Mammary epithelial cell (primary cell): ENCODE measurements at places on chromosomes 5 and 9.
A peak's percentile ranks its signal among the peaks of the same experiment; 100 is the strongest.

- DNase-seq, result no peak
Measured at GRCh38 chr9:86281593-86282076, 703 bp downstream of the ISCA1 start.

DNA sequence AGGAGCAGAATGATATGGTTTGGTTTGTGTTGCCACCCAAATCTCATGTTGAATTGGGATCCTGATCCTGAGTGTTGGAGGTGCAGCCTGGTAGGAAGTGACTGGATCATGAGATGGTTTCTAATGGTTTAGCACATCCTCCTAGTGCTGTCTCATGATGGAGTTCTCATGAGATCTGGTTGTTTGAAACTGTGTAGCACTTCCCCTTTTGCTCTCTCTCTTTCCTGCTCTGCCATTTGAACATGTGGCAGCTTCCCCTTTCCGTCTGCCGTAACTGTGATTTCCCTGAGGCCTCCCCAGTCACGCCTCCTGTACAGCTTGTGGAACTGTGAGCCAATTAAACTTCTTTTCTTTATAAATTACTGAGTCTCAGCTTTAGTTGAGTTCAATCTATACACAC lies 756.8 kb upstream of the CDH6 start:
- DNase-seq, result no peak

DNA sequence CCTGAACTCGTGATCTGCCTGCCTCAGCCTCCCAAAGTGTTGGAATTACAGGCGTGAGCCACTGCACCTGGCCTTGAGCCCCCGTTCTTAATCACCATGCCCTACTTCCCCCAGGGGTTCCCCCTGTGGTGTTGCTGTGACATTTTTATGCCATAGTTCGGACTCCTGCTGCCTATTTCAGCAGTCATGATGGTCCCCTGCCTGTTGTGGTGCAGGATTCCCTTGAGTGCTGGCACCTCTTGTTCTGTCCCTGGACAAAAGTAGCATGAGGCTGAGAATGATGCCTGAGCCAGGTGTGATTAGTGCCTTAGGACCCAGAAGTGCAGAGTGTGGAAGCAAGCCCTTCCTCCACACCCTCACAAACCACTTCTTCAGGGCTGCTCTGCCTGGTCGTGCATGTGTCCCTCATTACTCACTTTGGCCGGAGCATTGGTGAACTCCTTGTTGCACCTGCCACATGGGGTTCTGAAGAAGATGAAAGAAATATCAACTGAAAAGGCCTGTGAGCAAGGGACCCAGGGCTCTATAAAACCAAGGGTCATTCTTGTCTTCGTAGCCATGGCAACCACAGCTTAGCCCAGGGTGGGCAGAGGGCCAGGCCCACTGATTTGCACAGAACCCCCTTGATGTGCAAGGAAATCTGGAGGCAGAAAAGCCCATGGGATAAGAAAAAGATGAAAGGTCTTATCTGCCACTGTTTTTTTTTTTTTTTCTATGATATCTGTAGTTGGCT lies 228.0 kb downstream of the NTRK2 start:
- no peak for DNase-seq

GRCh38 chr5:178781936-178782335 lies 51.5 kb upstream of the ZNF354A start:
- no peak for DNase-seq

- no peak for DNase-seq
Measured at GRCh38 chr9:25726871-25727410, 48.7 kb upstream of the TUSC1 start.

GRCh38 chr5:34571677-34572041 lies 84.5 kb upstream of the RAI14 start:
- peak; percentile 16 for DNase-seq

DNA sequence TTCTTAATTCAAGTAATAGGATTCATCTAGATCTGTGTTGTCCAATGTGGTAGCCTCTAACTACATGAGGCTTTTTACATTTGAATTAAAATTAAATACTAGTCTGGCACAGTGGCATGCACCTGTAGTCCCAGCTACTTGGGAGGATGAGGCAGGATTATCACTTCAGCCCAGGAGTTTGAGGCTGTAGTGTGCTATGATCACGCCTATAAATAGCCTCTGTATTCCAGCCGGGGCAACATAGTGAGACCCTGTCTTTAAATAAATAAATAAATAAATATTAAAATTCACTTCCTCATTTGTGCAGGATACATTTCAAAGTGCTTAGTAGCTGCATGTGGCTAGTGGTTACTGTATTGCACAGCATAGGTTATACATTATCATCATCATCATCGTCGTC lies 91.8 kb downstream of the UBE2R2 start:
- DNase-seq, result no peak

DNA sequence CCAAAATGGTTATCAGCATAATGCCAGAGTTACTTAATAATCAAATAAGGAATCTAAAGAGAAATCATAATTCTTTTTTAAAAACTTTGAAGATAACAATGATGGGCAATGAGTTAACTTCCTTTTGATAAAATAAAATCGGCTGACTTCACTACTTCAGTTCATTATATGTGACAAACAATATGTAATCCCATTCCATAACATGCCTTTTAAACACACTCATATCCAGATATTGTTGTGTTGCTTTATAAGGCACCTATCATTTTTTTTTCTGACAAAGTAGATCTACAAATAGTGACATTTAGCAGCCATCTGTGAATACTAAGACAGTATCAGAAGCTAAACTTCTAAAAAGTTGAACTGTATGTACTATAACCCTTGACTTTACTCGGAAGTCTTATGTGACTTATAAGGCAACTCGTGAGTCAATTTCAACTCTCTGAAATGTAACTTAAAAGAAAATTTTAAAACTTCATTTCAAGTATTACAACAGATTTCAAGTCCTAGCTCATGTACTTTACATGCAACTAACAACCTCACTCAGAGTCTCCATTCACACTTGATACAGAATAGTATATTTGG lies 7.5 kb downstream of the ADAMTS6 start:
- no peak for DNase-seq

DNA sequence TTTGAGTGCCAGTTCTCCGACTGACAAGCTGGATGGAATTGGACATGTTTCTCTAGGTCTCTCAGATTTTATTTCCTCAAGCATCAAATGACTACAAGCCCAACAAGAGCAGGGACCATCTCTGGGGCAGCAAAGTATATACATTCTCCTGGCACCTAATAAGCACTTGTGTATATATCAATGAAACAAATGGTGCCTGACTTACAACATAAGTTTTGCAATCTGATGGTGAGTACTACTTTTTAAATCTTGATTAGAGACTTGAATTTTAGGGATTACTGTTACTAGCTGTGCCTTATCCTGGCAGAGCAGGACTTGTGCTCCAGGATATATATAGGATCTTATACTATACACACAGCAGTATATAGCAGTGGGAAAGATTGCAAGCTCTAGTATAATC lies 8.8 kb upstream of the ABLIM3 start:
- DNase-seq, result no peak

DNA sequence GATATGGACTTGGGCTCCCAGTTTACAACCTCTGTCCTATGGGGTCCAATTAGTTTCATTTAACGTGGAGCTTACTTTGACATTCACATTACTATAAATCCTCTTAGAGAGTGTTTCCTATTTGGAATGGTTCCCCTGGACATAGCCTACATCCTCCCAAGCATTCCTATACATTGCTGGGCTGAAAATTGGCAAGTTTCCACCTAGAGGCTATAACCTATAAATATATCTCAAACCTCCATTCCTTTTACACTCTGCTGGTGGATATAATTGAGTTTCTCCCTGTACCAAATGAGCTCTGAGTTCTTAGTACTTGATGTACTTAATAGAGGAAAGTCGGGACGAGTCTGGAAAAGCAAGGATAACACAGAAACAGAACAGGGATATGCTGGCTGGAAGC lies 172.8 kb downstream of the ASTN2 start:
- no peak for DNase-seq

- DNase-seq, result peak; percentile 92
Measured at GRCh38 chr5:173764332-173765028, 123.7 kb upstream of the CPEB4 start.

GRCh38 chr5:148937239-148937638 lies 110.8 kb downstream of the ADRB2 start:
- peak; percentile 77 for DNase-seq
